ENCODE measurements at places on chromosomes 4 and X. TPM values are rescaled to one million over a fixed set of nuclear protein-coding genes. Genes with fewer than 3 reads are reported as not detected.

The CDX4 gene
- total RNA-seq, result not detected

The BANK1 gene
- 0.10 TPM for total RNA-seq

The RADX gene
- total RNA-seq, result 7.8 TPM

GRCh38 chr4:110663738-110664444, 41.0 kb upstream of the PITX2 start:
- DNase-seq, result no peak

DNA sequence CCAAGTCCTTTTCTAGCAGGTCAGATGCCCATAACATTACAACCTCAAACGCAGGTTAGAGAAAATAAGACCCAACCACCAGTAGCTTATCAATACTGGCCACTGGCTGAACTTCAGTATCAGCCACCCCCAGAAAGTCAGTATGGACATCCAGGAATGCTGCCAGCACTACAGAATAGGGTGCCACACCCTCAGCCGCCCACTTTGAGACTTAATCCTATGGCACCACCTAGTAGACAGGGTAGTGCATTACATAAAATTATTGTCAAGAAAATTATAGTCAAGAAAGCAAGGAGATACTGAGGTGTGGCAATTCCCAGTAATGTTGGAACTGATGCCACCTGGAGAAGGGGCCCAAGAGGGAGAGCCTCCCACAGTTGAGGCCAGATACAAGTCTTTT, 19.9 kb upstream of the TRIM61 start:
- no peak for DNase-seq
